ENCODE measurements at places on chromosomes 16 and 17.

GRCh38 chr16:87812200-87812656 lies 46.4 kb upstream of the KLHDC4 start:
- no peak for DNase-seq

GRCh38 chr17:7010523-7010922 lies 1.9 kb upstream of the RNASEK start:
- DNase-seq, result no peak

DNA sequence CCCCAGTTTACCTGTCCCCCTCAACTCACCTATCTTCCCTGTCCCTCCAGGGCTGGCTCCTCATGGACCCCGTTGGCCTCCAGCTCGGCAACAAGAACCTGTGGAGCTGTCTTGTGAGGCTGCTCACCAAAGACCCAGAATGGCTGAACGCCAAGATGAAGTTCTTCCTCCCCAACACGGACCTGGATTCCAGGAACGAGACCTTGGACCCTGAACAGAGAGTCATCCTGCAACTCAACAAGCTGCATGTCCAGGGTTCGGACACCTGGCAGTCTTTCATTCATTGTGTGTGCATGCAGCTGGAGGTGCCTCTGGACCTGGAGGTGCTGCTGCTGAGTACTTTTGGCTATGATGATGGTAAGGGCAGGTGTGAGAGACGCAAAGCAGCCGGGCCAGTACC lies 31.3 kb downstream of the NLRC5 start:
- DNase-seq, result no peak

DNA sequence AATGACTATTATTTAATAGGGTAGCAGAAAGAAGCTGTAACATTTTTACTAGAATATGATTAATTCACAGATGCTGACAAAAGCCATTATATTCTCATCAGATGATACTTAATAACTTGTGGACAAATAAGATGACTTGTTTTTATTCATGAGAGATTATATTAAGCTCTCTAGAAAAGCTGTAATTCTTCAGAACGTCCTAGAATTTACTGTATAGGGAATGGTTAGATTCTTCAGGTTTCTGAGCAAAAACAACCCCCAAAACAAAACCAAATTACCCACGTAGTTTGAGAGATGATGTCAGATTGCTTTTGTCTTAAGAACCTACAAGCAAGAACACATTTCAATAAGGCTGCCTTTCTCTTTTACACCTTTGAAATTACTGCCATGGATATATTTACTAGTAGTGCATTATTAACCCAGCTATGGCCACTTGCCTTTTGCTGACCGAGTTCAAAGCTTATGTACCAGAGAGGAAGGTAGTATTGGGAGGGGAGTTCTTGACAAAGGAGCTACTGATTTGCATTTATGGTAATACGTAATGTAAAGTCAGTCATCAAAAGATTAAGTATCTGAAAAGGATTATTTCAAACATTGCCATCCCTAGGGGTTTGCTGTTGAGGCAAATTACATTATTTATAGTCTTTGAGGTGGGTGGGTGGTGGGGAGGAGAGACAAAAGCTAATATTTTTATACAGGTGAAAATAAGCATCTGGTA lies 51.7 kb downstream of the NLK start:
- DNase-seq, result no peak

DNA sequence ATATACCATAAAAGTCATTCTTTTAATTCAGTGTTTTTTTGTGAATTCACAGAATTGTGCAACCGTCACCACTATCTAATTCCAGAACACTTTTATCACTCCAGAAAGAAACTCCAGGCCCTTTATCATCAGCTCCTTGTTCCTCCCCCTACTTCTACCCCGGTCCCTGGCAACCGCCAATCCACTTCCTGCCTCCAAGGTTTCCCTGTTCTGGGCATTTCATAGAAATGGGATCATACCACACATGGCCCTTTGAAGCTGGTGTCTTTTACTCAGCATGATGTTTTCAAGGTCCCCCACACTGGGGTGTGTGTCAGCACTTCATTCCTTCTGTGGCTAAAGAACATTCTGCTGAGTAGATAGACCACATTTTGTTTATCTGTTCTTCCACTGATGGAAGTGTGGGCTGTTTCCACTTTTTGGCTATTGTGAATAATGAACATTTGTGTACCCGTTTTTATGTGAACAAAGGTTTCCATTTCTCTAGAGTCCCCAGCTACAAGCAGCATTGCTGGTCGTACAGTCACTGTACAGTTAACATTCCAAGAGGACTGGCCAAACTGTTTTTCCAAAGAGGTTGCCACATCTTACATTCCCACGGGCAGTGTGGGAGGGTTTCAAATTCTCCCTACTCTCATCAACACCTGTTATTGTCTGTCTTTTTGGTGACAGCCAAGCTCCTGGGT lies 75.8 kb upstream of the ZNF469 start:
- no peak for DNase-seq

DNA sequence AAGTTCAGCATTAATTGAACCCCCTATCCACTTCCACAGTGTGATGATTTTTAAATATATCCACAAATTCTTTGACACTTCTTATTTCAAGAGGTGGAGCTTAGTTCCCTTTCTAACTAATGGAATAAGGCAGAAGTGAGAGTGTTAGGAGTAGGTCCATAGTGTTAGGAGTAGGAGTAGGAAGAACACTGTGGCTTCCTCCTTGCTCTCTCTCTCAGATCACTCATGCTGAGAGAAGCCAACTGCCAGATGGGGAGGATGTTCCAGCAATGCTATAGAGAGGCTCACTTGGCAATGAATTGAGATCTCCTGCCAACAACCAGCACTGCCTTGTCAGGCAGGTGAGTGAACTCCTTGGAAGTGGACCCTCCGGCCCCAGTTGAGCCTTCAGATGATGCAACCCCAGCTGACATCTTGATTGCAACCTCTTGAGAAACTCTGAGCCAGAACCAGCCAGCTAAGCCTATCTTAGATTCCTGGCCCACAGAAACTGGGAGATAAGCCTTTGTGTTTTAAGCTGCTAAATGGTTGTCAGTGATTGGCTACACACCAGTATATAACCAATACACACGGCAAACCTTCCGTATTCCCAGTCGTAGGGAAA lies 44.3 kb downstream of the SPECC1 start:
- DNase-seq, result peak; percentile 64

GRCh38 chr17:48997103-48997826 lies at the start of gene IGF2BP1:
IGF2BP1 (plus strand) TSS chr17:48997385; CDS start chr17:48997746, 361 bp downstream.
- DNase-seq, result no peak

DNA sequence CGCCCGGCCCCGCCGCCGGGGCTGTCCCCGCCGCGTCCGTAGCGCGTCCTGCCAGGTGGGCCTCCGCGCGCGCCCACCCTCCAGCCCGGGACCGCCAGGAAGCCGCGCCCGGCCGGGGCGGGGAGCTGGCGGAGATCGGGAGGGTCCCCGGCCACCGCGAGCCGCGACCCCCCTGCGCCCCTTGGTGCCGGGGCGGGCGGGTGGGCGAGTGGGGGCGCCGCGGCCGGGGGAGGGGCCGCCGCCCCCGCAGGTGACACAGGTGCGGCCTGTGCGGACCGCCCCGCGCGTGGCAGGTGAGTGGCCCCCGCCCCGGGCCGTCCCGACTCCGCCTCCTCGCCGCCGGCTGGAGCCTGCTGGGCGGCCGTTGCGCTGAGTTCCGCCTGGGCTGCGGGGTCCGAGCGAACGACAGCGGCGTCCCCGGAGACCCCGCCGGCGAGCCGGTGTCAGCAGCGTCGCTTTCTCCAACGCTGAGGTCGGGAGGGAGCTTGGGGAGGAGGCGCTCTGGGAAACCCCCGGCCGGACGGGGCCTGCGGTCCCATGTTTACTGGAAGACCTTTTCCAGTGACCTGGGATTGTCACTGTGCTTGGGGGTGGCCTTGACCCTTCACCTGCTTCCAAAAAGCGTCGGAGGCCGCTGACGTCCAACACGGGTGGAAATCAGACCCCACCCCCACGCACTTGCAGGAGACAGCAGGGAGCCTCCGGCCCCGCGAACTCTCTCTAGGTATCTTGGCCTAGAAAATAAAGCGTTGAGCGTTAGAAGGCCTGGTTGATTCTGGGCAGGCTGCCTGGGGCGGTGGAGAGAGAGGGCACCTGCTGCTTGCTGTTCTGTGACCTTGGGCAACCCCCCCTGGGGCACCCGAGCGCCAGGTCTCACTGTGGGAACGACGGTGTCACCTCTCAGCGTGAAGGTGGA lies 542 bp downstream of the KLHL36 start:
- DNase-seq, result peak; percentile 25

- DNase-seq, result no peak
Observed at GRCh38 chr16:85234310-85235204, 122.3 kb upstream of the CIBAR2 start.

DNA sequence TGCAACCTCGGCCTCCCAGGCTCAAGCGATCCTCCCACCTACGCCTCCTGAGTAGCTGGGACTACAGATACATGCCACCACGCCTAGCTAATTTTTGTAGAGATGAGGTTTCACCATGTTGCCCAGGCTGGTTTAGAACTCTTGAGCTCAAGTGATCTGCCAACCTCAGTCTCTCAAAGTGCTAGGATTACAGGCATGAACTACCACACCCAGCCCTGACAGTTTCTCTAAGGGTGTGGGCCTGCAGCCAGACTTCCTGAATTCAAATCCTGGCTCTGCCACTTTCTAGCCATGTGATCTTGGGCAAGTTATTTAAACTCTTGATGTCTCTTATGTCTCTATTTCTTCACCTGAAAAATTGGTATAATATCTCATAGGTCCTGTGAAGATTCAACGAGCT lies 5.6 kb downstream of the CUEDC1 start:
- DNase-seq, result peak; percentile 83

GRCh38 chr16:47463771-47464624 lies 2.9 kb downstream of the PHKB start:
- no peak for DNase-seq

GRCh38 chr16:12166271-12166670 lies 189.7 kb downstream of the SNX29 start:
- DNase-seq, result no peak

DNA sequence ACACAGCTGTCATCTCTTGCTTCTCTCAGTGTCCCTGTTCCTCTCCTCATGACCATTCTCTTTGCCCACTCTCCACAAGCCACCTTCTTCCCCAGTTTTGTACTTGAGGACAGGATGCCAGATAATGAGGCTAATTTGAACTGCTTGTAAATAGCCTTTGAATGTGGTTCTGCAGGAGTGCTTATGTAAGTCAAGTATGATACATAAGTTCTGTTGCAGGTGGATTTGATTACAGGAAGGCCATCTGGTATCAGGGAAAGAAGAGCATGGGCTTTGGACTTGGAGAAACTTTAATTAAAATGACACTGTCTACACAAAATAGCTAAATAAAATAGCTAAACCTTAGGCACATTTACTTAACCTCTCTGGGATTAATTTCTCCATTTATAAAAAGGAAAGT lies 120.2 kb upstream of the HLF start:
- DNase-seq, result no peak

GRCh38 chr16:88553739-88554138 lies 16.5 kb upstream of the ZC3H18 start:
- DNase-seq, result no peak

DNA sequence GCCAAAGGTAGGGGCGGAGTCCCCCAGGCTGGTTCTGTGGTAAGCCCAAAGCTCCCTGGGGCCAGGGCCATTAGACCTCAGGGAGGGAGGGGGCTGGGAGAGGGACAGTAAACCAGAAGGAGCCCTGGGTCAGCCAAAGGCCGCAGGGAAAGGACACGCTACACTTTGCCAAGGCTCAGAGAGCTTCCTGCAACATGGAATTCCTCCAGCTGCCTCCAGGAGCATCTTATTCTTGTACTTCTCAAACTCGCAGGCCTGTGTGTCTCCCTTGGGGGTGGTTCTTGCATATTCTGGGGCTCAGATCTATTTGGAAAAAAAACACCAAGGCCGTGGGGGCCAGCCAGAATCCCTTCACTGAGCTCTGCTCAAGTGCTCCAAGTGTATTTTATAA lies 25.1 kb downstream of the AKAP1 start:
- DNase-seq, result no peak

DNA sequence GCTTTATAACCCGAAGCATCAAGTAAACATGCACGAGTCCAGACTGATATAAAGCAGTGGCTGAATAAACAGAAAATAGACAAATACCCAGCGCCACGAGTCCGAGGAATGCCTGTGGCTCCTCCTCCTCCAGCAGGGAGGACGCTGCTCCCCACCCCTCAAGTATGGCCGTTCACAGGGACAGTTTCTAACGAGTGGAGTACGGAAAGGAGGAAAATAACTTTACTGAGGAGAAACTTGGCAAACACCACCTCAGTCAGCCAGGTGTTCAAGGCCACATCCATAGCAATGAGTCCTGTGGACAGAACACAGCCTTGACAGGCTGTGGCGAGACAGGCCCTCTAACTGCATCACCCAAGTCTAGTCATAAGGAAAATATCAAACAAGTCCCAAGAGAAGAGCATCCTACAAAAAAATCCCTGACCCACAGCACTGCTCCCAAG lies 9.2 kb downstream of the ZDHHC7 start:
- no peak for DNase-seq

DNA sequence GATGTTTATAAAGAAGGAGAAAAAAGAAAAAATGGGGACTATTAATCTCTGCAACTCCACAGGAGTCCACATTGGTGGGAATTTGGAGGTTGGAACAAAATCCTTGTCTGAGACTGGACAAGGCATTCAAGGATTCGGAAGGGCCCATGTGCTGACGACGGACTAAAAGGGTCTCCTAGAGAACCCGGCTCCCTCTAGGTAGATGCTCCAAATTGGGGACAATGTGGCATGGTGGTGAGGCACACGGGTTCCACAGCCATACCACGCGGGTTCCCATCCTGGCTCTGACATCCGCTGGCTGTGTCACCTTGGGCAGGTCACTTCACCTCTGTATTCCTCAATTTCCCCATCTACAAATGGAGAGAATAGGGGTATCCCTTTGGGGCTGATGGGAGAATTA lies 227.4 kb downstream of the C16orf78 start:
- DNase-seq, result no peak

GRCh38 chr17:81436294-81436849 lies 41.1 kb downstream of the BAHCC1 start:
- no peak for DNase-seq

GRCh38 chr16:23324727-23325126 lies 22.6 kb downstream of the SCNN1B start:
- DNase-seq, result no peak

DNA sequence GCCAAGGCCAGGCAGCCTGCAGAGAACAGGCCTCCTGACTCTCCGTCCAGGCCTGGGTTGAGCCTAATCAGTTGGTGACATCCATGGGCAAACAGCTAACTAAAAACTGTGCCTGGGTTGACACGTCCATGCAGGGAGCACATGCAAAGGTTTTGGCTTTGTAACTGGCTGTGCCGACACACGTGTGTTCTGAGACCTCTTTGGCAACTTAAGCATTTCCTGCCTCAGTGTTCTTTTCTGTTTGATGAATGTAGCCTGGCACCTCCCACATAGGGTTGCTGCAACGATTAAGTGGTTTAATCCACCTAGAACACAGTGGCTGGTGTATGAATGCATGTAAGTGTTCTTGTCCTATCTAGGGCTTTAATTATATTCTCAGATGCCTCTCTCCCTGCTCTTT lies 3.2 kb downstream of the BCO1 start:
- no peak for DNase-seq

DNA sequence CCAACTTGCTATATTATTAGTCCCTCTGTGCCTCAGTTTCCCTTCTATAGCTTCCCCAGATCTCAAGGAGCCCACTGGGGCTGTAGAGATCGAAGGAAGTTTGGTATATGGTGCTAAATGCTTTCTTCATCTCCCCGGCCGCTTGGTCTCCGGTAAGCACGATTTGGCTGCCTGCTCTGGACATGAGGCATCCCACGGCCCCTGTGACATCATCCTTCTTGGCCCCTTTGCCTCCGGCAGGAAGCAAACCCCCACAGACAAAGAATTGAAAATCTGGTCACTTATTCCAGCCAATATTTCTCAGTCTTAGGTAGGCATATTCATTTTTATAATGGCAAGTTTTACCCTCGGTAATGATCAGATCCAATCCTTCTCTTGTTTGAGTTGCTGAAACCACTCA lies 65.8 kb downstream of the WSCD1 start:
- DNase-seq, result no peak

GRCh38 chr17:61482467-61482866 lies 30.2 kb downstream of the TBX4 start:
- no peak for DNase-seq
